Stimulated activated CD4-positive, alpha-beta T cell treated with anti-CD3 and anti-CD28 coated beads, Interleukin-12 subunit alpha, Interleukin-12 subunit beta, amount 100 ng/mL, for 4 hours (primary cell): ENCODE measurements at places on chromosomes 2 and 18.

GRCh38 chr2:8456151-8457091 is 225.4 kb upstream of the ID2 start:
- DNase-seq: peak; percentile 45

GRCh38 chr2:145789636-145790035 is 1269.7 kb upstream of the ZEB2 start:
- no peak for DNase-seq

DNA sequence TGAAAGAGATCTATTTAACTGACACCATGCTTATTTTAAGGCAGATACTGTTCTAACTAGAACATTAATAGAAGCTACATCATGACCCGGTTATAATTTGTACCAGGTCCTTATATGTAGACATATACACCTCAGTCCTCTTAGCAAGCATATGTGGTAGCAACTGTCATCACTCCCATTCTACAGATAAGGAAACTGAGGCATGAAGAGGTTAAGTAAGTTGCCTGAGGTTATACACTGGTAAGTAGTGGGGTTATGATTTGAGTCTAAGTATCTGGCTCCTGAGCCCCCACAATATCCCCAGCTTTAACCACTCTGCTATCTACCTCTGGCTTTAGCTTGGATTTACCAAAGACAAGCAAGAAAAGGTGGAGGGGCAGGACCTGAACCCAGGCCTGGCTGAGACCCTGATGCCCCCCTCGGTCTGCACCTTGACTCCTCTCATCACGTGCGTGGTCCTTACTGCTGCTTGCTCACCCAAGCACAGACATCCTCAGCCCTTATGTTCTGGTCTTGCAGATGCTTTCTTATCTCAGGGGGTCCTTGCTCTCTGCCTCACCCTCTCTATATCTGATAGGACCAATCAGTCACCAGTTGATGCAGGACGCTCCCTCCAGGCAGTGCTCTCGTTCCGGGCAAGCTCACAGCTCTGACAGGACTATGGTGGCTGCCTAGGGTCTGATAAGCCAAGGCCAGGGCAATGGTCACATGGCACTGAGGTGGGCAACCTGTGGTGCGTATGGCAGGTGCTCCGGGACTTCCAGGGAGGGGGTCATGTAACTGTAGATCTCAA is 4.0 kb downstream of the DYSF start:
- DNase-seq: no peak

DNA sequence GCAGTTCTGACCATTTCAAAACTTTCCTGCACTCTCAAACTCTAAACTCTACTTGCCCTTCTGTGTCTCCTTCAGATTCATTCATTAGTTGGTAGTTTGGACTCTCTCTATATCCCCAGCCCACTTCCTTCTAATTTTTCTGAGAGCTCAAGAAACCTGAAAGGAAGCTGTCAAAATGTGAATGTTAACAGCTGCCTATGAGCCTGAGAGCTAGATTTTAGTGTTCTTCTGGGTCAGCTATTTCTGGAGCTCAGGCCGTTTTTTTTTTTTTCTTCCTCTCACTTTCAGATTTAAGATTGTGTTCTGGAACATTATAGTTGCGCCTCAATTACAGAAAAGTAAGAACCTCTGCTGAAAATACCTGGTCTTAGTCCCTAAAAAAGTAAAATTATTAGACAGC is 73.1 kb downstream of the RTN4 start:
- no peak for DNase-seq

DNA sequence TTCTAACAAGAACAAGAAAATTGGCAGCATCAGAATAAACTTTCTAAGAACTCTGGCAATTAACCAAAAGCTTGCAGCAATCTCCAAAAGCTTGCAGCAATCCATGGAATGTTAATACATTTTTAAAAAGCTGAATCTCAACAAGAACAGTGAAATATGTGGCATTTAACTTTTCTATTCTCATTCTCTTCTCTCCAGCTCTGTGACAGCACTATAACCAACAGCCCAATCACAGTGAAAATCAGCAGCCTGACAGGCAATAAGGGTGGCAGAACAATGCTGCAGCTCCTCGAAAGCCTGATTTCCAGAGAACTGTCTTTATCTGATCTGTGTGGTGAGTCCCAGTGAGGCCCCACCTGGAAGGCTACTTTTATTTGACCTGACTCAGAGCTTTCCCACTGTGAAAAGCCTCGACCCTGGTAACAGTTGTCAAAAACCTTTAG is 60.0 kb downstream of the TMEM131 start:
- no peak for DNase-seq

DNA sequence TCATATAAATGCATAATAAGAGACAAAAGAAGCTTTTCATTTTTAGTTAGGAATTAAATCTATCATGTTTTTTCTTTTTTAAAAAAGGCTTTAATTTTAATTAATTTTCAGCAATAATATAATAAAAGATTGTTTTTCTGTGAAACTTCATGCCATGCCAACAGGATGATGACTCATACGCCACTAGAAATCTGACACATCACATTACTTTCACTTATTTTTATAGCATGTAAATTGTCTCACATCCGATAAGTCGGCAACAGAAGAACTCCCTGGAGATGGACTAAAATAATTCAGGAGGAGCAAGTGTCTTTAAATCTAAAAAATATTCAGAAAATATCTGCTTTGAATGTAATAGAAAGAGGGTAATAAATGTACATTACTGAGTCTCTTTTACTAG is 1024.2 kb upstream of the ACVR2A start:
- DNase-seq: no peak

- no peak for DNase-seq
These were observed 161.9 kb downstream of the SUCLG1 start for GRCh38 chr2:84297155-84297554.

DNA sequence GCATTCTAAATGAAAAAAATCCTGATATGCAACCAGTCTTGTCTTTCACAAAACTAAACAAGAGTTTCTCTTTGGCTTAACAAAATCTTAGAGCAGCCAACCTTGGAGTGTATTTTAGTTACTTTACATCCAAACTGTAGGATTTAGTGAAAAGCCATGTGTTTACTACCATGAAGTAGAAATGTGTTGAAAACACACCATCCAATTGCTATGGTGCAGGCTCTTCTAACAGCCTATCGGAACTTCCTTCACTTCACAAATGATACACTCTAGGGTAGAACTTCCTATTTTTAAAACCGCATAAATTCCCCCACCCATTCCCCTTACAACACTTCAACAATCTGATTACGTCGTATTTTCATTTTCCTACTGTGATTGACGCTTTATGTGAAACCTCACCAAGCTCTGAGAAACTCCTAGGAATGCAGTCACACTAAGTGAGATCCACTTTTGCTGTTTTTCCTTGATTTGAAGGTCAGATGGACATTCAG is 74.4 kb upstream of the MAP4K4 start:
- DNase-seq: no peak

- DNase-seq: no peak
These were observed 110.5 kb downstream of the ACKR3 start for GRCh38 chr2:236679884-236680860.

- DNase-seq: no peak
These were observed 308.5 kb downstream of the TNS1 start for GRCh38 chr2:217694291-217694690.

DNA sequence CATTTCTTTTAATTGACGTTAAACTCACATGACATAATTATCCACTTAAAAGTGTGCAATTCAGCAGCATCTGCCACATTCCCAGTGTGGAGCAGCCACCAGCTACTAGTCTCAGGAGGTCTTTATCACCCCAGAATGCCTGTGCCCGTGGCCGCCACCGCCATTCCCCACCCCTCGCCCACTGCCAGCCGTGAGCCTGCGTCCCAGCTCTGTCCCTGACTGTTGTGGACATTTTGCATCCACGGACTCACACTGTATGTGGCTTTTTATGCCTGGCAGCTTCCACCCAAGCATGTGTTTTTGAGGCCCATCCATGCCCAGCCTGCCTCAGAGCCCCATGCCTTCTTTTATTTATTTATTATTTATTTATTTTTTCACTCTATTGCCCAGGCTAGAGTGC is 9.2 kb downstream of the BOK start:
- no peak for DNase-seq

DNA sequence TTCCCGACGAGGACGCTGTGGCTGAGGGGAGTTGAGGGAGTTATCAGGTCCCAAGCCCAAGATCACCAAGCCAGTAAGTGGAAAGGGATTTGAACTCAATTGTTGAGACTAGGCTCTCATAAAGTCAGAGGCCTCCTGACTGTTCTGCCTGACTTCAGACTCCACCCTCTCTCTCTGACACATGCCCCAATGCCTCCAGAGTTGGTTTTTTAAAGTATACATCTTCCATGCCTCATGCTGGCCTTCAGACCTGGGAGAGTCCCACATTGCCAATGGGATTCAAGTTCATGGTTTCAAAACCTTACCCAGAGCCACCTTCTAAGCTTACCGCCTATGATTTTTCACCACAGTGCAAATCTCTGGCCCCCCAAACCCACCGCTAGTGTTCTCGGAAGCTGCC is 100.8 kb downstream of the RTN4 start:
- DNase-seq: no peak
